Endothelial cell of umbilical vein (primary cell): ENCODE measurements at places on chromosomes 6 and 20. TPM values are rescaled to one million over a fixed set of nuclear protein-coding genes. Genes with fewer than 3 reads are reported as not detected.

The UBD gene
- total RNA-seq, result 0.31 TPM in 1 of 2 replicates, not detected in the other

DNA sequence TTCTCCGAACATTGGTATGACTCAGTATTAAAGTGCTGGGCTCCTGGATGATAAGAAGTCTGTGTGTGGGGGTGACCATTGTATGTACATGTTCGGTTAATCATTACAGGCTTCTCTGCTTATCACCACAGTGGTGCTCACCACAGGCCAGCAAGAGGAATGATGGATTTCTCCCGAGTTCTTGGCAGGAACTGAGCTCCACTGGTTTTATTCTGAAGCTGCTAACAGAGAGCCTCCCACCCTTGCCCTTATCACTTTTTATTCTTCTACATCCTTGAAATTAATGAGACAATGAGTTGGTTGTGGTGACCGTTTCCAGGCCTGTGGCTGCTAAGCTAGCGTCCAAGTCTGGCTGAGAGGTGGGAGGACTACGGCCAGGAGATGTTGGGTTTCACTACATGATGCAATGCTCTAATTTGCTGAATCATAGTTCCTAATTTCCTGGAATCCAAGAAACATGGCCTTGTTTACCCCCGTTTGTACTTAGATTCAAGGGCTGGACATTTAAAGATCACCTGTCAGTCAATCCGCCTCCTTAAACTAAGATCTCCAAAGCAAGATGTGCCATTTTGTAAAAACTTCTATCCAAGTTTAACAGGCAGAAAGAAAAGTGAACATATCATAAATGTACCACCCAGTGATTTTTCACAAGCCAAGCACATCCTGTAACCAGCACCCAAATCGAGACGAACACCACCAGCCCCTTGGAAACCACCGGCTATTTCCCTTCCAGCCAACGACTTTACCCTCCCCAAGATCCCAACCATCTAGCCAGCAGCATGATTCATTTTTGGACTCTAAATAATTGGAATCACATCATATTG, 172.5 kb downstream of the FOXA2 start:
- H3K4me3 ChIP-seq, result no peak overlapping the region
- no peak for DNase-seq
- no peaks in the 10 kb centered on the region for H3K27me3 ChIP-seq
- no peaks in the 10 kb centered on the region for H3K36me3 ChIP-seq

DNA sequence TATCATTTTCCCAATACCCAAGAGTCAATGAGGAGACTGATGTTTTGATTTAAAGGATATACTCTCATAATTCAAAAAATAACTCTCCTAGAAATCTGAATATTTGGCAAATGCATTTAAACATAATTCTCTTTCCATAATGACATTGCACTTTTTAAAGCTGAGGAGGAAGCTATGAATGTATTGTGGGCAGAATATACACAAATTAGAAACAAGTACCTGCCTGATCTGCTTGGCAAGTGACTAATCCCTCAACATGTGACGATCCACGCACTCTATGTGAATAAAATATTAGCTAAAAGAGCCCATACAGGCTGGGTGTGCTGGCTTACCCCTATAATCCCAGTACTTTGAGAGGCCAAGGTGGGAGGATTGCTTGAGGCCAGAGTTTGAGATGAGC, 88.3 kb upstream of the CCDC28A start:
- H3K4me1 ChIP-seq, result peaks cover 10% of the 10 kb centered on the region
- no peak overlapping the region for H3K4me3 ChIP-seq
- H3K36me3 ChIP-seq, result no peaks in the 10 kb centered on the region
- H3K27me3 ChIP-seq, result no peaks in the 10 kb centered on the region
- no peak overlapping the region for H3K27ac ChIP-seq

DNA sequence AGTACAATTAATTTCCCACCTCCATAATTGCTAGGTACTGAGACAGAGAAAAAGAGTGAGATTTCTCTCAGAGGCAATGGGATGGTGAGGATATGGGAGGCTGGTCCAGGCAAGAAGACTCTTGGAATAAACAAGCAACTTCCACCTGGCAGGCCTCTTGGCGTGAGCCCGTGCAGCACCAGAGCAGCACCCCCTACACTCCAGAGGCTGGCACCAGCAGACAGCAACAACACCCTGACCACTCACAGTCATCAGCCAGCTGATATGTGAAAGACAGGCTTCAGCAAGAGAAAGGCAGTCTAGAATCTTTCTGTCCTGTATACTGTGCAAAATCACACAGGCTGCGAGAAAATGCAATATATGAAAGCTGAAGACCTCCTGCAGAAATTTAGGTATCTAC, 59.7 kb downstream of the KIF13A start:
- H3K27me3 ChIP-seq, result no peaks in the 10 kb centered on the region
- no peak overlapping the region for H3K27ac ChIP-seq
- no peak for DNase-seq
- no peak overlapping the region for H3K4me3 ChIP-seq
- H3K36me3 ChIP-seq, result no peaks in the 10 kb centered on the region

The BTNL2 gene
- total RNA-seq, result not detected in 2 replicates

- DNase-seq, result no peak
- no peak overlapping the region for H3K4me3 ChIP-seq
- H3K27ac ChIP-seq, result no peak overlapping the region
Measured at GRCh38 chr6:134240665-134241431, 77.1 kb downstream of the SGK1 start.

The SLA2 gene
- total RNA-seq, result not detected in 2 replicates

DNA sequence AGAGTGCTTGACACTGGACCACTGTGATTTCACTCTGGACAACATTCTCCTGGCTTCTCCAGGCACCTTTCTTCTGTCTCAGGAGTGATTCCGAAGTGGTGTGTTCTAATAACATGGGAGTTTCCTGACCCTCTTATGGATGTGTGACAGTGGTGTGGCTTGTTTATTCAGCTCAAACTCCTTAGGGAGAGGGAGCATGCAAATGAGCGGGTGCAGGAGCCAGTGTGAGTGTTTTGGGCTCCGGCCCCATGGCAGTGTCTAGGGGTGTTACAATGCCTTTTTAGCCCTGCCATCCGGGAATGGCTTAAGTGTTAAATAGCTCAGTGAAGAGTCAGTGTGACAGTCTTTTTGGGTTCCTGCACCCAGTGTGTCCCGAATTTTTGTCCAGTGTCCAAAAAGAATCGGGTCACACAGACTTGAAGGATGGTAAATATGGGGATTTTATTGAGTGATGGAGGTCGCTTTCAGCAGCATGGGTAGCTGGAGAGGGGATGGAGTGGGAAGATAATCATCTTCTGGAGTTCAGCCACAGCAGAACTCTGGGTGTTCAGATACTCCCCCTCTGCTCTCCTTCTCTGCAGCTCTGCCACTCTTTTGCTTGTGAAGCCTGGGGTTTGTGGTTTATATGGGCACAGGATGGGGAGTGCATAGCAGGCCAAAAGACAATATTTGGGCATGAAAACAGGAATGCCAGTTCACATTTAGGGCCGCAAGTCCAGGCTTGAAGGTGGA, 928.9 kb upstream of the CITED2 start:
- no peak for DNase-seq
- no peak overlapping the region for H3K4me3 ChIP-seq
- no peak overlapping the region for H3K27ac ChIP-seq
- no peaks in the 10 kb centered on the region for H3K27me3 ChIP-seq

The BPI gene
- not detected in 2 replicates for total RNA-seq

DNA sequence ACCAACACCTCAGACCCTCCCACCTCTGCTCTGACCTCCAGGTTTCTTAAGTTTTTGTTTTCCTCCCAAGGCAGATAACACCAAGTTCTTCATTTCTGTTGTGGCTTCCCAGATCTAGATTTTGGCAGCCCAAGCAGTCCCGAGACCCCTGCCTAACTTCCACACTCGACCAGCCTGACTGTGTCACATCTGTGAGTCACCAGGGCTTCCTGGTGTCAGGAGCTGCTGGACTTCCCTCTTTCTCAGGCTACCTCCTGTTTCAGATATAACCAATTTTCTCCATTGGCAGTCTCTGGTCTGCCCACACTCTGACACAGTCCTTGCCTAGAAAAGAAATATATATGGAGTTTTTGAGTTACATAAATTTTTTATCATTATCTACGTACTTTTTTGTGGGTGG, 46.1 kb upstream of the CCN6 start:
- no peak overlapping the region for H3K4me3 ChIP-seq
- no peaks in the 10 kb centered on the region for H3K27me3 ChIP-seq
- H3K4me1 ChIP-seq, result peaks cover 7% of the 10 kb centered on the region
- H3K36me3 ChIP-seq, result no peaks in the 10 kb centered on the region
- no peak overlapping the region for H3K27ac ChIP-seq
- DNase-seq, result peak; percentile 57

DNA sequence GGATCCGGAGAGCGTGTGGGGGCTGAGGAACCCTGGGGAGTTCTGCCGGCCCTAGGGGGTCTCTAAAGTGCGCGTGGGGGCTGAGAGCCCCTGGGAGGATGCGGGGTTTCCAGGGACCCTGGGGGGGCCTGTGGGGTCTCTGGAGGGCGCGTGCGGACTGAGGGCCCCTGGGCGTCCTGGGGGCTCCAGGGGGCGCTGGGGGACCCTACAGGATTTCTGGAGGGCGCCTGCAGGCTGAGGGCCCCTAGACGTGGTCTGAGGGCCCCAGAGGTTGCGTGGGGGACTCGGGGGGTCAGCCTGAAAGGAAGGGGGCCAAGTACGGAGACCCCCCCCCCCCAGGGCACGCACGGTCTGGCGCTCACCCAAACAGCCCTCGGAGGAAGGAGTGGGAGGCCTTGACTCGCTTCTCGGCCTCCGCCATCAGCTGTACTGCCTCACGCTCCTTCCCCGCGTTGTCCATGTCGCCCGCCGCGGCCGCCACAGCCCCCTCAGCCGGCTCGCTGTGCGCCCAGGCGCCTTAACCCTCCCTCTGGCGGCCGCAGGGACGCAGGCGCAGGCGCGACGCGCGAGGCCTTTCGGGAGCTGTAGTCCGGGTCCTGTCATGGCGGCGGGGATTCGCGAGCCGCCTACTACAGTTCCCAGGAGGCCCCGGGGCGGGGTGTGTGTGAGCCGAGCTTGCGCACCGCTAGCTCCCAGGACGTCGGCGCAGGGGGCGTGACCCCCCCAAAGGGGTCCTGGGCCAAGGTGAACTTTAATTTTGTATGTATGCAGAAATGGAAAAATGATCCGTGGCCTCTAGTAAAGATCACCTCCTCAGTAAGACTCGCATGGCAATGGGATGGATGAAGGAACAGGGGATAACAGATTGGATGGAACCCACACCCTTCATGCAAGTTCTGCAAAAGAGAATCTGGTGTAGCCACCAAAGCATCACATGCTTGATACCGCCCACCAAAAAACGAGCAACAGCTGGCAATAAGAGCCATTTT, at the start of gene NAPB:
TSS of gene NAPB (minus strand) at position 546 of the 989 bp plus-strand sequence. CDS start at position 460, 86 bp downstream.
- peaks cover 4% of the 10 kb centered on the region for H3K27me3 ChIP-seq
- DNase-seq, result peak; percentile 93
- H3K4me1 ChIP-seq, result peaks cover 8% of the 10 kb centered on the region
- peak within 1 kb of the TSS; percentile 90 for H3K4me3 ChIP-seq

GRCh38 chr20:31414381-31414780, 8.4 kb upstream of the DEFB121 start:
- H3K27ac ChIP-seq, result no peak overlapping the region
- H3K4me1 ChIP-seq, result no peaks in the 10 kb centered on the region
- H3K4me3 ChIP-seq, result no peak overlapping the region
- DNase-seq, result no peak
- H3K36me3 ChIP-seq, result no peaks in the 10 kb centered on the region

DNA sequence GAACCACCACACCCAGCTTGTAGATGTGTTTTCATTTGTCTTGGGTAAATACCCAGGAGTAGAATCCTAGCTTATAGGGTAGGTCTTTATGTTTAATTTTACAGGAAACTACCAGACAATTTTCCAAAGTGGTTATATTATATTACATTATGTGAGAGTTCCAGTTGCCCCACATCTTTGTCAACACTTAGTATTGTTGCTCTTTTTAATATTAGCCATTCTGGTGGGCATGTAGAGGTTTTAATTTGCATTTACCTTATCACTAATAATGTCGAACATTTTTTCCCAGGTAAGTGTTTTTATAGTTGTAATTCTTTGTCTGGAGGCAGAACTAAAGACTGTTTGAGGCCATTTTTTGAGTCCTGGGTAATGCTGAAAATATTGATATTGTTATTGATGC, 3.5 kb upstream of the BANF2 start:
- no peaks in the 10 kb centered on the region for H3K4me1 ChIP-seq
- peaks cover 5% of the 10 kb centered on the region for H3K27me3 ChIP-seq
- no peaks in the 10 kb centered on the region for H3K36me3 ChIP-seq
- H3K27ac ChIP-seq, result no peak overlapping the region
- DNase-seq, result no peak

GRCh38 chr6:126060400-126060799, 74.1 kb downstream of the TRMT11 start:
- H3K4me1 ChIP-seq, result no peaks in the 10 kb centered on the region
- no peak overlapping the region for H3K27ac ChIP-seq
- no peaks in the 10 kb centered on the region for H3K36me3 ChIP-seq
- H3K27me3 ChIP-seq, result no peaks in the 10 kb centered on the region

GRCh38 chr20:61976263-61976643, 89.4 kb downstream of the TAF4 start:
- H3K27ac ChIP-seq, result no peak overlapping the region
- H3K27me3 ChIP-seq, result no peaks in the 10 kb centered on the region
- DNase-seq, result no peak
- peaks cover 8% of the 10 kb centered on the region for H3K36me3 ChIP-seq
- no peak overlapping the region for H3K4me3 ChIP-seq

The LY86 gene
- total RNA-seq, result not detected in 2 replicates

GRCh38 chr6:136990754-136991153, 54.0 kb downstream of the IL20RA start:
- no peak overlapping the region for H3K4me3 ChIP-seq
- H3K27me3 ChIP-seq, result peaks cover 44% of the 10 kb centered on the region
- H3K4me1 ChIP-seq, result peaks cover 3% of the 10 kb centered on the region
- no peaks in the 10 kb centered on the region for H3K36me3 ChIP-seq

GRCh38 chr6:40962241-40962640, 76.8 kb downstream of the UNC5CL start:
- H3K27ac ChIP-seq, result peak overlapping the region; percentile 27
- H3K27me3 ChIP-seq, result no peaks in the 10 kb centered on the region
- DNase-seq, result peak; percentile 65

DNA sequence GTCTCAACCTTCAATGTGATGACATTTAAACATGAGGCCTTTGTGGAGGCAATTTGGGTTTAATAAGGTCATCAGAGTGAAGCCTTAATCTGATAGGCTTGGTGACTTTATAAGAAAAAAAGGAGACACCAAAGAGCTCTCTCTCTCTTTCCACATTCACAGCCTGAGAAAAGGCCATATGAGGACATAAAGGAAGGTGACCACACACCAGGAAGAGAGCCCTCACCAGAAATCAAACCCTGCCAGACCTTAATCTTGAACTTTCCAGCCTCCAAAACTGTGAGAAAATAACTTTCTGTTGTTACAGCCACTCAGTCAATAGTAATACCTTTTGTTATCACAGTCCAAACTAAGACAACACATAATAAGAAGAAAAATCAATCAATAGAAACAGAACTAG, 47.7 kb downstream of the COL12A1 start:
- H3K27me3 ChIP-seq, result no peaks in the 10 kb centered on the region
- peaks cover 25% of the 10 kb centered on the region for H3K4me1 ChIP-seq
- no peak overlapping the region for H3K4me3 ChIP-seq
- H3K27ac ChIP-seq, result no peak overlapping the region

- no peak overlapping the region for H3K4me3 ChIP-seq
- DNase-seq, result no peak
- no peaks in the 10 kb centered on the region for H3K27me3 ChIP-seq
Measured at GRCh38 chr20:57449398-57450354, 58.5 kb downstream of the RBM38 start.
